Left kidney (tissue), 8 donors: ENCODE measurements at places on chromosomes 1 and 21.

GRCh38 chr1:196501760-196502428, 106.3 kb downstream of the KCNT2 start:
- no peak for DNase-seq

DNA sequence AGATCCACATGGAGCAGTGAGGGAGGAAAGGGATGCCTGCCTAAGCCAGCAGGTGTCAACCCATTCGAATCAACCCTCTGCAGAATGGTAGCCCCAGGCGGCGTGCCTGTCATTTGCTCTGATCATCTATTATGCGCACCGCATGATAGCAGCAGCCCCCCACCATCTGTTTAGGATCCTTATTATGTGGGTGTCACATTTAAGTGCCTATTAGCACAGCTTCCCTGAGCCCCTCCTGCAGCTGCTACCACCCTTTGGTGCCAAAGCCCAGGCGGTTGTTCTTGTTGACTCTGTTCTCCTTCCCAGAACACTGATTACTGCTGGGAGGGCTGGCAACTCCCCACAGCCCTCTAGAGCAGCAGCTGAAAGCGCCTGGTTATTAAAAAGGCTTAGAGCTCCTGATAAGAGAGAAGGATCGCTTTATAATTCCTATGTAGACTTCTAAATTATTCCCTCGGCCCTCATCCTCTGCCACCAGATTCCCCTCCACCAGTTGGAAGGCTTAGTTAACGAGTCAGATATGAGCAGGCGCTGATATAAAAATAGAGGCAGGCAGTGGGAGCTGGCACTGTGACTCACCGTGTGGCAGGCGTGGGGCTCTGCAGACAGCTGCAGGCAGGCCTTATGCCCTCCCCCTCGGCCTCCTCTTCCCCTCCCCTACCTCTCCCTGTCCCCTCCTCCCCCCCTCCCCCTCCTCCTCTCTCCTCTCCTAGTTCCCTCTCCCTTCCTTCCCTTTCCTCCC, 23.0 kb downstream of the ACTA1 start:
- DNase-seq: no peak

DNA sequence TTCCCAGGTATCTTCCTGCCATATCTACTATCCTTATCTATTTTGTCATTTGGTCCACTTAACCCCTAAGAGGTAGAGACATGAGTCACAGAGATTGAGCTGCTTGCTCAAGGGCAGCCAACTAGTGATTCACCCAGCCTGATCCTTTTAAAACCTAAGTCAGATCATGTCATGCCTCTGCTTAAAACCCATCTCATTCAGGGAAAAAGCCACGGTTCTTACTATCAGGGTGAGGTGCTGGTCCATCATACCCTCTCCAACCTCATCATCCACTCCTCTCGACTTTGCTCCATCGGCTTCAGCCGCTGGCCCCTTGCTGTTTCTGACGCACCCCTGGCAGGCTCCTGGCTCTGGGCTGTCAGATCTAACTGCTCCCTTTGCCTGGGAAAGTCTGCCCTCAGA, 14.4 kb upstream of the PPP1R15B start:
- DNase-seq: no peak

- DNase-seq: no peak
Observed at GRCh38 chr1:72111662-72112061, 170.7 kb downstream of the NEGR1 start.

GRCh38 chr1:232196042-232196441, 433.9 kb downstream of the SIPA1L2 start:
- DNase-seq: no peak
